ENCODE measurements at places on chromosomes 4 and X.

DNA sequence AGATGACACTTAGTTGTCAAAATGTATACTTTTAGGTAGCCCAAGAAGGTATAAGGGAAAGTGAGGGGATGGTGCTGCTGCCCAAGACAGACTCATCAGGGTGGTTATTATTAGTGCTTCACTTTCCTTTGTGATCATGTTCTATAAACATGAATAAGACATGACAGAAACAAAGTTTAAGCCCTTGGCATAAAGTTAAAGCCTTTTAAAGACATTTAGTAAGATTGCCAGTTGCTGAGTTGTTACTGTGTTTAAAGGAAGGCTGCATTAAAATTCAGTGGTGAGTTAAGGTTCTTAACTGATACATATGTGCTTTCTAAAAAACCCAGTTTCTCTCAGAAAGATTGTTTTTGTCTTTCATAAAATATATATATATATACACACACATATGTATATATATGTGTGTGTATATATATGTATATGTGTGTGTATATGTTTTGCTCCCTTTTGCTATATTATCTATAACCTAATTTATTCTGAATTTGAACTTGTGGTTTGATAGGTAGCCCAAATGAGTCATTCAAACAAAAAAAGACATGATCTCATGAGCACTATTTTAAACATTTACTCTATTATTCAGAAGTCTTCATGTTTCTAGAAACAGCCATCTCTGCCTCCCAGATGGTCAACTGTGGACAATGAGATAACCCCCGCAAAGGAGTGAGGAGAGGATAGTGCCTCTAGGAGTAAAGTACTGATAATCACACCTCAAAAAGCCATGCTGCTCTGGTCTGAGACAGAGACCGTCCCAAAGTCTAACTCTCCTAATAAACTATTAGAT is 98.1 kb upstream of the OTUD4 start:
- no peak for DNase-seq

GRCh38 chrX:14501327-14501726 is 28.0 kb upstream of the GLRA2 start:
- no peak for DNase-seq

- no peak for DNase-seq
These were observed 17.2 kb upstream of the SH3TC1 start for GRCh38 chr4:8181844-8182243.

DNA sequence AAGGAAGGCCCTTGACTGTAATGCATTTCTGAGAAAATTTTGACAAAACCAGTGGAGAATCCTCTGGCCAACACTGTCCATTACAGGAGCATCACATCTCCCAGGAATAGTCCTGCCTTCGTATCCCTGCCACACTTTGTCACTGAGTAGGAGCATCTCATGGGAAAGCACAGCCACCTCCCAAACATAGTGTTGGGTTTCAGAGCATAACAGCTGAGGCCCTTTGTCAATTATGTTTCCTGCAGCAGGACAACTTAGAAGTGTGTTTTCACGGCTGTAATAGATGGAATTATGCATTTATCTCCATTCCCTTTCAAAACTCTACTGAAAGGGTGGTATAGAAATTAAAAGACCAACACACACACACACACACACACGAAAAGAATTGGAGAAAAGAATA is 91.1 kb upstream of the SMAD1 start:
- DNase-seq, result no peak

DNA sequence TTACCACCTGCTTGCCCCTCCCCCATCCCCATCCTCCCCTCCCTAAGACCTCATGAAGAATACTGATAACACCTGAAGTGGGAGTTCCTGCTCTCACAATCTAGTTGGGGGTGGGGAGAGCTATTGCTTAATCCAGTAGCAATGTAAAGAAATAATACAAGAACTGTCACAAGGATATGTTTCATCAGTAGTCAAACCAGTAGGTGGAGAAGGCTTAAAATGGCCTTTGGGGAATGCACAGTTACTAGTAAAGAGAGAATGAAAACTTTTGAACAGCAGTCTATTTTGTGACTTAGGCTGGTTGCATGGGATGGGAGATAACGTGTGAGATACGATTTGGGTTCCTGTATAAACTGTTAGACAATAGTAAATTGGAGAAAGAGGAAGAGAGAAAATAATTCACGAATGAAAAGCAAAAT is 6.0 kb downstream of the GALNT7 start:
- DNase-seq, result no peak

DNA sequence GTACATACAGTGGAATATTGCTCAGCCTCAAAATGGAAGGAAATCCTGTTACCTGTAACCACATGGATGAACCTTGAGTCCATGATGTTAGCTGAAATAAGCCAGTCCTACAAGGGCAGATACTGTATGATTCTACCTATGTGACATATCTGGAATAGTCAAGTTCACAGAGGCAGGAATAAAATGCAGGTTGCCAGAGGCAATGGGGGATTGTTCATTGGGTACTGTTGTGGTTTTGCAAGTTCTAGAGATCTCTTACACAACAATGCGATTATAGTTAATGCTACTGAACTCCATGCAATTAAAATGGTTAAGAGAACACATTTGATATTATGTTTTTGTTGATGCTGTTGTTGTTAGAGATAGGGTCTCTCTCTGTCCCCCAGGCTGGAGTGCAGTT is 74.6 kb downstream of the SHROOM2 start:
- no peak for DNase-seq

GRCh38 chr4:183229397-183229796 is 90.7 kb downstream of the CLDN22 start:
- DNase-seq, result no peak

DNA sequence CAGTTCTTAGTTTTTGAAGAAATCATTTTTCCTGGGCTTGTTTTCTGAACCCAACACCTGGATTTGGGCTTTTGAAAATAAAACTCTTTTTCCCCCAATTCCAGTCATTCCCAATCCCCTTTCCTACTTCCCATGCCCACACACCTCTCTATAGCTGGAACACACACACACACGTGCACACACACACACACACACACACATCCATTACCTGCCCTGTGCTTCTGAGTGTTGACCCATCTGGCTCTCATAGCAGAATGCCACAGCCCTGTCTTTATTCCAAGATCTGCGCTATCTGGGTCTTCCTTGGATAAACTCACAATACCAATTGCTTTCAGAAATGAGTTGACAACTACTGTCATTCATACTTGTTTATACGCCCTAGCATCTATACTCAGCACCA is 54.9 kb upstream of the C4orf54 start:
- no peak for DNase-seq

- DNase-seq, result no peak
These were observed 36.9 kb upstream of the ADAD1 start for GRCh38 chr4:122341886-122342285.

- no peak for DNase-seq
These were observed 35.9 kb upstream of the MSANTD1 start for GRCh38 chr4:3213106-3213425.

GRCh38 chr4:145435646-145436045 is 46.0 kb upstream of the SMAD1 start:
- DNase-seq, result no peak

- no peak for DNase-seq
These were observed 253.7 kb downstream of the NAP1L3 start for GRCh38 chrX:93419642-93420041.

DNA sequence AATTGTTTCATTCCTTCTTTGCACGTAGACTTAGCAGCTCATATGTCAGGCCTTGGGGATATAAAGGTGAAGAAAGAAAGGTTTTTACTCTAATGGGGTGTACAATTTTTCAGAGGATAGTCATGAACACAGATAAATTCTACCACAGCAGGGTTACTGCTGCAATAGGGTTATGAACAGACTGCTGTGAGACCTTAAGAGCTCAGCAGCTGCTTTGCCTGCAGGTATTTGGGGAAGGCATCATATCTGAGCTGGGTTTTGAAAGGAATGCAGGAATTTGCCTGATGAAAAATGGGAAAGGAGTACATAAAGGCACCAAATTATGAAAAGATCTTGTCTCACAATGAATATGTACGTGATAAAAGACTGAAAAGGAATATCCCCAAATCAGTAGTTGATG is 128.9 kb downstream of the CEP135 start:
- no peak for DNase-seq

DNA sequence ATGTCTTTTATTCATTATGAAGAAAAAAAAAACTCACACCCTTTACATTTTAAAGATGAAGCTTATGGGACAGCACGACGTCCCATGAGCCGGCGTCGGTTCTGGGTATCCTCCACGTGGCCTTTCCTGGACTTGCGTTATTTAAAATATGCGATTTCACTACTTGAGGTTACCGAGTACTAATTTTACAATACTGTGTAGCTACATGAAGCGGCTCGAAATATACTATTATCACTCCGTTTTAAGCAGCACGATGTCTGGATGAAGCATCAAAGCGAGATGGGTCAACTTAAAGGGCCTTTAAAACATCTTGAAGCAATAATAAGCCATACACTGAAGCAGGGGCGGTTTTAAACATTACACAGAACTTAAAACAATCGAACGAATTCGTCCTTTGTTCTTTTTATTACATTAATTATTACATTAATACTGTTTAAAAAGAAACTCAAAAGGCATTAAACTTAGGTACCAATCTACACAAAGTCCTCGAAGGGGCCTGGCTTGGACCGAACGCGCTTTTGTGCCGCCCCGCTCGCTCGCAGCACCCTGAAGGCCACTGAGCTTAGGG is 1.4 kb upstream of the KLF3 start:
- DNase-seq, result no peak

- no peak for DNase-seq
These were observed 339.3 kb upstream of the F9 start for GRCh38 chrX:139191286-139191685.

- no peak for DNase-seq
These were observed 164.0 kb downstream of the ASMT start for GRCh38 chrX:1778817-1779216.

- DNase-seq, result no peak
These were observed 234.1 kb downstream of the STIM2 start for GRCh38 chr4:27094783-27095182.

DNA sequence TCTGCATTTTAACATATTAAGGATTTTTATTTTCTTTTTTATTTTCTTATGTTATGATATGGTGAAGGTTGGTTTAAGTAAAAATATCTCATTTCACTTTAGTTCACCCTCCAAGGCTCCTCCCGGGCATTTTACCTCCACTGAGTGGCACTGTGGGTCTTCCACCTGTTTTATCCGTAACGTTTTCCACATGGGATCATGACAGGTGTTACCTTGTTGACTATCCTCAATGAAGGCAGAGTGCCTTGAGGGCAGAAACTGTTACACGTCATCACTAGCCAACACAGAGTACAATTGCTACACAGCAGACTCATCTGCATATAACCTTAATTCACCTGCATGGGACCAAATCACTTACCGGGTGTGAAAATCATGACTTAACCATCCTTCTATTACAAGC is 105.8 kb downstream of the GEMIN8 start:
- no peak for DNase-seq

DNA sequence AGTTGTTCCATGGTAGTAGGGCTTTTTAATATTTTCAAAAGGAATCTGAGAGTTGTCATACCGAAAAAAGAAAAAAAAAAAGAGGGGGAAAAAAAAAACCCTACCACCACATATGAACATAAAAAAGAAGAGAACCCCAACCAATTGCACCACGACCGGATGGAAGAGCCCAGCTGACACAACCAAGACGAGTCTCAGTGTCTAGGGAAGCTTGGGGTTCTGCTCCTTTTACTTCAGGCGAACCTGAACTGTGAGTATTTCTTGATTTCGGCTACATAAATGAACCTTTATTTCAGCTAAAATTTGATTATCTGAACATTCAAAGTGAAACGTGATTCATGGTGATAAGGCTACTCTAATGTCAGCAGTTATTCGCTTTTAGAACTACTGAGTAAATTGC is at the start of gene GPR34:
GPR34 (plus strand) TSS at position 139 of the 400 bp plus-strand sequence. CDS start 6,661 bp downstream, outside the sequence.
- no peak for DNase-seq

- no peak for DNase-seq
These were observed 476.5 kb downstream of the NKX6-1 start for GRCh38 chr4:84022564-84022963.

- DNase-seq, result no peak
These were observed 119.6 kb downstream of the AFF2 start for GRCh38 chrX:148620023-148620422.

GRCh38 chr4:172124656-172125308 is 311.6 kb downstream of the GALNTL6 start:
- no peak for DNase-seq

GRCh38 chr4:75321484-75321883 is 192.7 kb downstream of the RCHY1 start:
- DNase-seq, result no peak

- DNase-seq, result no peak
These were observed 169.2 kb downstream of the PARM1 start for GRCh38 chr4:75101906-75102786.

DNA sequence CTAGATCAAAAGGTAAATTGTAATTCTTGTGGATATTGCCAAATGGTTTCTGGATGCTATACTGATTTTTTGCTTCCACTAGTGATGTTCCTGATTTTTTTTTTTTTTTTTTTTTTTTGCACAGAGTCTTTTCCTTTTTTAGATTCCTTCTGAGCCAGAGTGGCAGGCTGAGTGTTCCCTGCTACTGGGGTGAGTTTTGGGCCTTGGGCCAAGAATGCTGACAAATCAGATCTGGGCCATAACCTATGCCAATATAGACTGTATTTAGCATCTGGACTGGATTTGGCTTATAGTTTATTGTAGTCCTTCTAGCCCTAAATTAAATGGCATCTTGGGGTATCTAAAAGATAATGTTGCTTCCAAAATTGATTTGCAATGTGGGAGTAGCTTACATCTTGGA is 52.8 kb downstream of the REPS2 start:
- no peak for DNase-seq

DNA sequence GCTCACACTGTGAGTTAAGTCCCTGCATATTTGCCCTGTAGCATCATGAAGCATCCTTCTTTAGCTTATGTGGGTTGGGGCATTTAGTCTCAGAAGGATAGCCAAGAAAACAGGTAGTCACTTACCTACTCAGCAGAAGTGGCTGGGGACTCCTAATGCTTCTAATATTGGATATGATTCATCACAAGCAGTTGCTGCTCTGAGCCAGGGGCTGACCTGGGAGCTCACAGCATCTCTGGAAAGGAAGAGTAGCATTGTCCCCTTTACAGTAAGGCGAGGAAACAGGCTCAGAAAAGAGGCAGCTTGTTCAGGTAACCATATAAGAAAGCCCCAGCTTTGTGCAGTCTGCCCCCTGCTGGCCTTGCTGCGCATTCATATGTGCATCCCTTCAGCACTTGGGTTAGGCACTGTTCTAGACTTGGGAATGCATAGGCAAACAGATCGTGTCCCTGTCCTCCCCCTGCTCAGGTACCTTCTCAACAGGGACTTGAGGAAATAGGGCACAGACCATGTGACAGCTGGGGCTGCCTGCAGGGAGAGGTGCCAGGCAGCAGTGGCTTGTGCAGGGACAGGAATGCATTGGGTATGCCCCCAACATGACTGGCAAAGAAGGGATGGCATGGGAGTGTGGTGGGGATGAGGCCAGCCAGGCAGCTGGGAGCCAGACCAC is 35.7 kb upstream of the TBC1D14 start:
- DNase-seq, result peak; percentile 84
